ENCODE measurements at places on chromosomes 2 and 18. TPM values are rescaled to one million over a fixed set of nuclear protein-coding genes. Genes with fewer than 3 reads are reported as not detected.

SERPINB3 gene
- not detected for polyA plus RNA-seq

DNA sequence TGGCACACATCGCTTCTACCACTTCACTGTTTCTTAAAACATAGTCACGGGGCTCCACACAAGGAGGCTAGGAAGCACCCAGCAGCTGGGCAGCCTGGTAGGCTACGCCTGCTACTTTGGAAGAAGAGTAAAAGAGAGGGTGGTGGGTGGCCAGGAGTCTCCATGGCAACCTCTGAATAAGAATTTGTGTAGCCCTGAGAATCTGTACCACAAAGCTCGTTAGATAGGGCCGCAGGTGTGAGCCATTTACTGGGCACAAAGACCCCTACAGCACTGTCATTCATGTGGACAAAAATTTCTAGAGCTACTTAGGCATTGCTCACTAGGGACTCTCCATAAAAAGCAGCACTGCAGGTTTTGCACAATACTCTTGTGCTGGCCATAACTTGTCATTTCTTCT, 166.4 kb upstream of the MSH6 start:
- DNase-seq: no peak

DNA sequence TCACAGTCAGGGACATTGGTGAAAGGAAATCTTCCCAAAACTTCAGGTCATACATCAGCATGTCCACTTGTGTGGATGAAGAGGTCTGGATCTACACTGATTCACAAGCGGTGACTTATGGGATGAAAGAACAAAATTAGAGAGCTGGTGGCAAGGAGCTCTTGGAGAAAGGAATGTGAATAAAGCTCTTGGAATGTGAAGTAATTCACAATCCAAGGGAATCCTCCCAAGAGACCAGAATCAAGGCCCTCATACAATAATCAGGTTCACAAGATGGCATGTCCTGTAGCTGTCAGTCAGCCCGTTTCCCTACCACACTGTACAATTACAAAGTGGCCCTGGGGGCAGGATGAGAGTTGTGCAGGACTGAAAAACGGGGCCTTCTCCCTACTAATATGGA, 96.2 kb downstream of the MRPS9 start:
- DNase-seq: no peak

- DNase-seq: no peak
Observed at GRCh38 chr2:51595836-51596235, 563.9 kb upstream of the NRXN1 start.

Measured in naive B cell (primary cell).